Left kidney (tissue), 8 donors: ENCODE measurements at places on chromosomes 4 and X. TPM values are rescaled to one million over a fixed set of nuclear protein-coding genes. Genes with fewer than 3 reads are reported as not detected.

The HPGD gene
- 59.8 TPM for polyA plus RNA-seq

GRCh38 chr4:152563209-152563608, 27.3 kb upstream of the FBXW7 start:
- DNase-seq = no peak

The PORCN gene
- 7.0 TPM for polyA plus RNA-seq

The GIMD1 gene
- not detected for polyA plus RNA-seq

DNA sequence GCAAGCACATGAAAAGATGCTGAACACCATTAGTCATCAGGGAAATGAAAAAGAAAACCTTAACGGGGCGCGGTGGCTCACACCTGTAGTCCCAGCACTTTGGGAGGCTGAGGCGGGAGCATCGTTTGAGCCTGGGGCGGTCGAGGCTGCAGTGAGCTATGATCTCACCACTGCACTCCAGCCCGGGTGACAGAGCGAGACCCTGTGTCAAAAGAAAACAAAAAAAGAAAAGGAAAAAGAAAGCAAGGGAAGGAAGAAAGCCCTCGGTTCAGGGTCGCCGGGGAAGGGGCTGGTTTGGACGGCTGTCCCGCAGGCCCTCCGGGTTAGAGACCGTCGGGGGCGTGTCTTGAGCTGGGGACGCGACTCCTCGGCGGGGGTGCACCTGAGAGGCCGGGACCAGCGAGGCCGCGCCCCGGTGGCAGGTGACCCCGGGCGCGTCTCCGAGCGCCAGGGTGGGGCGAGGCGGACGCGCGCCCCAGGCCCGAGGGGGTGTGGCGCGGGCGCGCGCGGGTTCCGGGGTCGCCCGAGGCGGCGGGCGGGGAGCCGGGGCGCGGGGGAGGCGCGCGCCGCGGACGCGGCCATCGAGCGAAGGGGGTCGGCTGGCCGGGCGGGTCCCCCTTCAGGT, 478 bp upstream of the PLXNA3 start:
- no peak for DNase-seq

- DNase-seq = no peak
Observed at GRCh38 chrX:30150196-30150895, 65.0 kb upstream of the MAGEB2 start.

The MGST2 gene
- polyA plus RNA-seq = 52.5 TPM

DNA sequence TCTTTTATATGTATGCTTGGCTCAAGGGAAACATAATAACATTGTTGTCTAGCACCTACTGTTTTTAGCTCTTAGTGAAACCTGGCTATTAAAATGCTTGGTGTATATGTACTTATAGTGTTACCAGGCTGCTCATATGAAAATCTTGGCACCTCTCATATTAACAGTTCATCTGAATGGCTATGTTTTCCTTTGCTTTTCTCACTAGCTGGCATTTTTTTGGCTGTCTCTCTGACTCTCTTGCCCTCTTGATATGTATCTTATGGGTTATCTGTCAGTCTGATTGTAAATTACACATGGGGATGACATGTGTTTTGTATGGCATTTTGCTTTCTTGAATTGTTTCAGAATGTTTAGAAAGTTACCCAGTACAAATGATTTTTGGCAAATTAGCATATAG, 158.0 kb downstream of the ARHGAP24 start:
- no peak for DNase-seq

GRCh38 chr4:102869569-102870197, 891 bp downstream of the CISD2 start:
- DNase-seq = peak; percentile 15

DNA sequence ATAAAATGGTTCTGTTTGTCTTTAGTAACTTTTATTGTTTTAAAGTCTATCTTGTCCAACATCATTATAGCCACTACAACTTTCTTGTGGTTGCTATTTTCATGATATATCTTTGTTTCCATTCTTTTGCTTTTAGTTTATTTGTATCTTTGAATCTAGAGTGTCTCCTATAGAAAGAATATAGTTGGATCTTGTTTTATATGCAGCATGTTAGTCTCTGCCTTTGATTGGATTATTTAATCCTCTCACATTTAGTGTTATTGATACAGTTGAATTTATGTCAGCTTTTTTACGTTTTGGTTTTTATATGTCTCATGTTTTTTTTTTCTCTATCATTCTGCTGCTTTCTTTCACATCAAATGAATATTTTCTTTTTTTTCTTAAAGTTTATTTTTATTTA, 98.1 kb downstream of the VSIG4 start:
- no peak for DNase-seq

GRCh38 chrX:2894885-2895292, 34.2 kb downstream of the ARSD start:
- DNase-seq = no peak

The ELOVL6 gene
- 38.2 TPM for polyA plus RNA-seq

The FGFR3 gene
- 87.6 TPM for polyA plus RNA-seq

- no peak for DNase-seq
Observed at GRCh38 chr4:100979736-100980135, 367.6 kb downstream of the PPP3CA start.

DNA sequence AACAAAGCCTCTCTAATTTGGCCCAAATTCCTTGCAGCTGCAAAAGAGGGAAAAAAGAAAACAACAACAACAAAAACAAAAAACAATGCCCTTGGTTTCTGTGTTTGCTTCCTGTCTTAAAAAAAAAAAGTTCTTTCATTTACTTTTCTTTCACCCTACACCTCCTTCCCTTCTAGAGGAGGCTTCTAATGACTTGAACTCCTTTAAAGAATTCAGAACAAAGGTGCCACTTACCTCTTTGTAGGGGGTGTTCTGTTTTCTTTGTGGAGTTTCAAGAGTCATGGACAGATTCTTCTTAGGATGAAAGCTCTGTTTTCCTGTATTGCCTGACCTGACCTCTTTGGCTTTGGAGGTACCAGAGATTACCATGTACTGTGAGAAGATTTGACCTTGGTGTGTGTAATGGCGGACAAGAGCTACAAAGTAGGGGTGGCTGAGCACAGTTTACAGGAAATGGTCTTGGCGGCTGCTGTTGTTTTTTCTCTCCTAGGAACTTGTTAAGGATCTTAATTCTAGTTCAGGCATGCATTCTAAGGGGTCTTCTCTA, 72.4 kb upstream of the S100G start:
- no peak for DNase-seq

GRCh38 chr4:186819342-186820086, 95.9 kb upstream of the FAT1 start:
- no peak for DNase-seq
